Mucosa of descending colon (tissue), 3 donors: ENCODE measurements at places on chromosomes 1 and 21.

GRCh38 chr1:241611063-241611462 is 29.1 kb downstream of the CHML start:
- no peak for DNase-seq

DNA sequence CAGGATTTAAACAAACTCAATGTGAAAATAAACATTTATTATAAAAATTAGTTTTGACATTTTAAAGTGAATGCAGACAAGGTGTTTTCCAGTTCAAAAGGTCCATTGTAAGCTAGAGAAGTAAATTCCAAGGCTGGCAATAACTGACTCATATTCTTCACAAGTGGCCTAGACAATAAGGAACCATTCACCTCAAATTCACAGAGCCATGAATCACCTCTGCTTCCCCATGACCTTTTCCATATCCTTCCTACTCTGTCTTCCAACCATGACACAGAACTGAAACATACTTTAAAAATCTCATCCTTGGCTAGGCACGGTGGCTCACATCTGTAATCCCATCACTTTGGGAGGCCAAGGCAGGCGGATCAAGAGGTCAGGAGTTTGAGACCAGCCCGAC is 24.8 kb downstream of the F11R start:
- no peak for DNase-seq

DNA sequence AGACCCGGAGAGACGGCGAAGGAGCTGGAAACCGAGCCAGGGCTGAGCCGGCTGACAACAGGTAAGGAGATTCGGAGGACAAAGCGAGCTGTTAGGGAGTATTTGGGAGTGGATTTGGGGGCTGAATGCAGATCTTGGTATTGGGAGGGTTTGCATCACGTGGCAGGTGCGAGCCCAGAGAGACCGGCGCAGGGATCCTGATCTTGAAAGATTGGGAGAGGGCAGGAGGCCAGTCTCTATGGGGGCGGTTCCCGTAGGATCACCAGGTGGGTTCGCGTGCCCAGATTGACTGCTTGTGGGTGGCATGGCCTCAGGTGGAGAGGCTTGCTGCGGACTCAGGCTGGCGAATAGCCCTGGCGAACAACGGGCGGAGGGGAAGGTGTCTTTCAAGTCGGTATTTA is 204 bp downstream of the CIART start:
- no peak for DNase-seq

DNA sequence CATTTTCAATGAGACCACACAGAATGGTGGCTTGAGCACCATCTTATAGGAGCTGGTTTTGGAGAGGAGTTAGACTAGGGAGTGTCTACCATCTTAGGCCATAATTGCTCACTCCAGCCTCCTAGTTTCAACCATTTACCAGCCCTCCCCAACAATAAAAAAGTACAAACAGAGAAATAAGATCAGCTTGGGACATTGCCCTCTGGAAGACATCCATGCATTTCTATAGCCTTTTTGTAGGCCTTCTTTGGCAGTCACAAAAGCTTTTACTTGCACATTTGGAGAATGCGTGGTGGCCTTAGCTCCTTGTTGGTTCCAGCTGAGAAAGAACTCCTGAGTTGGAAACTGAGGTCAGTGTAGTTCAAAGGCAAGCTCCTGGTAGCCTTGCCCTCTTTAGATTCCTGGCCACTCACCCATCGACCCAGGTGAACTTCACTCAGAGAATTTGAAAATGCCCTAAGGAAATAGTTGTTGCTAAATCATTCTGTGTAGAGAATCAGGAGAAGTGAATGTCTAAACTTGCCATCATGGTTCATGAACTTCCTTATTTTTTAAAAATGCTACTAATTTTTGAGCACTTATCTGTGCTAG is 301.7 kb upstream of the PROX1 start:
- DNase-seq: no peak

DNA sequence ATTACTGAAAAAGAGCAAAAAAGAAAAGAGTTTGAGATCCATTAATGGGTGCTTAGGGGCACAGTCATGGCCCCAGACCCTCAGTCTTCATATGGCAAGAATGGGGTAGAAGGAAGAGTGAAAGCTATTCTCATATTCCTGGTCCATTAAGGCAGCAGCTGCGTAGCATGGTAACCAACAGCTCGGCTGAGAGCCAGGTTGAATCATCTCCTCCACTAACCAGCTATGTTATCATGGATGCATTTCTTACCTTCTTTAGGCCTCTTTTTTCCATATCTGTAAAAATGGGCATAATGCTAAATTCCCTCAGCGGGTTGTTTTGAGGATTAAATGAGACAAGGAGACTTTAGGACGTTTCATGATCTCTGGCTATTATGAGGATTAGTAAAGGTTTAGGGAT is 15.0 kb upstream of the SARS1 start:
- no peak for DNase-seq
